HT1080 (cell line): ENCODE measurements at places on chromosomes 7 and 10. TPM values are rescaled to one million over a fixed set of nuclear protein-coding genes. Genes with fewer than 3 reads are reported as not detected.

Gene SPAM1
- not detected in 2 replicates for total RNA-seq

Gene AKR1D1
- total RNA-seq, result not detected in 2 replicates

Gene MRLN
- total RNA-seq, result 0.43 TPM in 1 of 2 replicates, not detected in the other

Gene RNF32
- 1.2 and 1.7 TPM in 2 replicates for total RNA-seq

Gene CCNY
- 65.3 and 80.4 TPM in 2 replicates for total RNA-seq

Gene OR6B1
- total RNA-seq, result not detected in 2 replicates

Gene ANXA8L1
- total RNA-seq, result 0.47 and 0.58 TPM in 2 replicates

Gene GDI2
- total RNA-seq, result 395 and 405 TPM in 2 replicates

Gene CXCL12
- total RNA-seq, result not detected in 2 replicates

Gene A1CF
- total RNA-seq, result not detected in 2 replicates

Gene SEM1
- total RNA-seq, result 129 and 152 TPM in 2 replicates

GRCh38 chr10:34151931-34152330 is 663.2 kb downstream of the PARD3 start:
- no peak for DNase-seq

GRCh38 chr7:36315309-36315944 is 74.2 kb upstream of the ANLN start:
- no peak for DNase-seq

DNA sequence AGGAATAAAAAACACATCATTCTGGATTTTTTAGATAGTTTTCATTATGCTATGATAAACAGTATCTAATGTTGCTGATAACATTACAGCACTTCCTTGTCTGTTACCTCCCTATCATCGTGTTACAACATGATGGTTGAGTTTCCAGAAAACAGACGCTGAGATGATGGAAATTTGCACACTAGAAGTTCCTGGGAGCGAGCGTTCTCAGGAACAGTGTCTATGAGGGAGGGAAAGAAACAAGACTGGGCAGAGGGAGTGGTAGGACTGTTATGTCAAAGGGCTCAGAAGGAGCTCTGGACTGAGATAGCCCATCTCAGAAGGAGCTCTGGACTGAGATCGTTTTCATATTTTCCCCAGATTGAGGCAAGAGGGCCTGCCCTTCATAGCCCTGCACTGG is 121.6 kb downstream of the REEP3 start:
- no peak for DNase-seq

DNA sequence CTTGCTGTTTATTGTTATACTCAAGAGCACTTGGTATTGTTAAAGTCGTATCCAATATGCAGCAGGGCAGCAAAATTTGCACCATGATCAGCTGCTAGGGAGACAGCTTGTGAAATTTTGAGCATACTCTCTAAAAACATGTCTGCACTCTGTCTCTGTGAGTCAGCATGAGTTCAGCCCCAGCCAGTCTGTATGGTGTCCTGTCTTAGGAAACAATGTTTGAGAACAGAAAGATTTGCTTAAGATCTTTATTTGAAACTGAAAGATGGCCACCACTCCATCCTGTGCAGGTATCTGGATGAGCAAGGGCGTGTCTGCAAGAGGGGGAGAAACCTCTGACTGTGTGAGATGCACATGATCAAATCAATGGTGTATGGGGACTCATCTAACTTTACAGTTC is 97.1 kb downstream of the GNAI1 start:
- peak; percentile 35 for DNase-seq

GRCh38 chr10:24701447-24701846 is 22.2 kb downstream of the ARHGAP21 start:
- peak; percentile 13 for DNase-seq

GRCh38 chr10:57657164-57657765 is 610.4 kb downstream of the IPMK start:
- peak; percentile 56 for DNase-seq

GRCh38 chr10:122271076-122271475 is at the start of gene BTBD16:
Gene BTBD16 (plus strand): TSS chr10:122271296. CDS start chr10:122275082, 3,786 bp downstream.
- DNase-seq, result no peak

- no peak for DNase-seq
These were observed 445.7 kb downstream of the ADRA2A start for GRCh38 chr10:111522551-111522950.

GRCh38 chr10:11472158-11472753 is 139.2 kb downstream of the USP6NL start:
- DNase-seq, result peak; percentile 49

- no peak for DNase-seq
These were observed 354.6 kb downstream of the SFMBT2 start for GRCh38 chr10:7056216-7056615.

GRCh38 chr10:51257511-51258248 is 183.4 kb downstream of the PRKG1 start:
- DNase-seq, result no peak

GRCh38 chr10:11498399-11498798 is 113.1 kb downstream of the USP6NL start:
- DNase-seq, result no peak

GRCh38 chr7:92843034-92843760 is 6.8 kb upstream of the CDK6 start:
- DNase-seq, result no peak

GRCh38 chr7:107327986-107328569 is 141.8 kb upstream of the GPR22 start:
- peak; percentile 2 for DNase-seq

GRCh38 chr10:103062854-103063590 is 130.1 kb downstream of the NT5C2 start:
- peak; percentile 42 for DNase-seq

DNA sequence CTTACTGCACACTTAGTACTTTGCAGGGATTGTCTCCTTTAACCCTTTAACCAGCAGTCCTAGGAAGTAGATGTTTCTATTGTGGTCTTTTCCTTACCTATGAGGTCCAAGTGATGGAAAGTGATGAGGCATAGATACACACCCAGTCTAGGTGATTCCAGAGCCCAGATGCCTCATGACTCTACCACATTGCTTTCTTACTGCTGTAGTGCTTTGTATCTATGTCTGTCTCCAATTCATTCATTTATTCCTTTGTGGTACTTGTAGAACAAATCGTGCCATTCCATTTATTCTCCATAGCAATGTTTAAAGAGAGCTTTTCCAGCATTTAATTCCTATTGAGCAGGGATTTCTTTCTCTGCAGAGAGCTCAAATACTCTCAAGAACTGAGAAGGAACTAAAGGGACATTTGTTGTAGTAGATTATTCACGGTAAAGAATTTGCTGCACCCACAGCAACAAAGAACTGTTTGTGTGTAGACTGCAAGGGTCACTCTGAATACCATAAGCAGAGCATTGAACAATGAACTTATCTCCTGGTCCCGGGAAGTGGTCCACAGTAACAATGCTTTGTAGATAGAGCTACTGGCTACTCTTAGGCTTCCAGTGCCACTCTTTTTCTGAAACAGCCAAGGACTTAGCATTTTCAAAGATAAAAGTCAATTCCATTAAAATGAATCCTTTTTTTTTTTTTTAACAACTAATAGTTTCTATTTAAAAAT is 337.0 kb downstream of the PTEN start:
- no peak for DNase-seq

GRCh38 chr10:34313353-34313752 is 501.7 kb downstream of the PARD3 start:
- no peak for DNase-seq

GRCh38 chr7:37037286-37037685 is 313.0 kb upstream of the AOAH start:
- DNase-seq, result no peak

- no peak for DNase-seq
These were observed 47.9 kb downstream of the GALNT11 start for GRCh38 chr7:152073352-152073751.

- DNase-seq, result no peak
These were observed 44.4 kb downstream of the MRPS24 start for GRCh38 chr7:43824963-43825362.

- DNase-seq, result no peak
These were observed 18.7 kb downstream of the IL15RA start for GRCh38 chr10:5958675-5959074.

DNA sequence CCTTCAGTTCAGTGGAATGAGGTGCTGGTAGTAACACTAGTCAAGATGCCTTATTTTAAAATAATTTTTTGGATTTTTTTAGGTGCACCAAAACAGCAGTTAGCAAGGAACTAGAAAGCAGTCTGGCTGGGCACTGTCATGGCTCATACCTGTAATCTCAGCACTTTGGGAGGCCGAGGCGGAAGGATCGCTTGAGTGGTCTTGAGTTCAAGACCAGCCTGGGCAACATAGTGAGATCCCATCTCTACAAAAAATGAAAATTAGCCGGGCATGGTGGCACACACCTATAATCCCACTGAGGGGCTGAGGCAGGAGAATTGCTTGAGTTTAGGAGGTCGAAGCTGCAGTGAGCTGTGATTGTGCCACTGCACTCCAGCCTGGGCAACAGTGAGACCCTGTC is 25.8 kb downstream of the PLA2G12B start:
- no peak for DNase-seq
